ENCODE measurements at places on chromosomes 3 and 15.

DNA sequence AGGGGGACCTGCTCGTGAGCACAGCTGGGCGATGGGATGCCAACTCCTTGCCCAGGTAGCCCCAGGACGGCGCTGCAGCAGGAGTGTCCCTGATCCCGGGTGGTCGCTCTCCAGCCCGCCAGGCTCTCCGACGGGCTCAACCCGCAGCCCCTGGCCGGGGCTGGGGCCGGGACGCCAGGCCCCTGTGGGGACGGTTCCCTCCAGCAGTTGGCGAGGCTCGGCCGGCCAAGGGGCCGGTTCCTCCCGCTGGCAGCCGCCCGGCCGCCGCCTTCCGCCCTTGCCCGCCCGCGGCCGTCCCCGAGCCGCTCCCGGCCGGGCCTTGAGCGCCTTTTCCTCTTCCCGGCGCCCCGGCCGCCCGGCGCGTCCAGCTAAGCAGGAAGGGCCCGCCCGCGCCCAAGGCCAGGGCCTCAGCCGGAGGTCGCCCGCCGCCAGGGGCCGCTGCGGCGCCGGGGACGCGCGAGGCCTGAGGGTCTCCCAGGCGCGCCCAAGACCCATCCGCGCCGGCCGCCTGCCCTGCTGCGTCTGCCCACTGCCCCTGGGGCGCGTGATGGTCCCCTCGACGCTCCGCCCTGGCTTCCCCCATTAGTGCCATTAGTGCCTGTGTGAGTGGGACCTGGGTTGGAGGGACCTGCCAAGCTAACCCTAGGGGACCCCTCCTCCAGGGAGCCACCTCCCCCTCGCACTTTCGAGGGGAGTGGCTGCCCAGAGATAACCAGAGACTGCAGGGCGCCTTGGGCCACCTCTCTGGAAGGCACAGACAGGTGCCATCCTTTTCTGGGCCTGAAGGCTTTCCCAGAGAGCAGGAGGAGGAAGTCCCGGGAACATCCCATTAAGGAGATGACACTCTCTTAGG is 106.4 kb downstream of the FBLN2 start:
- DNase-seq, result no peak

DNA sequence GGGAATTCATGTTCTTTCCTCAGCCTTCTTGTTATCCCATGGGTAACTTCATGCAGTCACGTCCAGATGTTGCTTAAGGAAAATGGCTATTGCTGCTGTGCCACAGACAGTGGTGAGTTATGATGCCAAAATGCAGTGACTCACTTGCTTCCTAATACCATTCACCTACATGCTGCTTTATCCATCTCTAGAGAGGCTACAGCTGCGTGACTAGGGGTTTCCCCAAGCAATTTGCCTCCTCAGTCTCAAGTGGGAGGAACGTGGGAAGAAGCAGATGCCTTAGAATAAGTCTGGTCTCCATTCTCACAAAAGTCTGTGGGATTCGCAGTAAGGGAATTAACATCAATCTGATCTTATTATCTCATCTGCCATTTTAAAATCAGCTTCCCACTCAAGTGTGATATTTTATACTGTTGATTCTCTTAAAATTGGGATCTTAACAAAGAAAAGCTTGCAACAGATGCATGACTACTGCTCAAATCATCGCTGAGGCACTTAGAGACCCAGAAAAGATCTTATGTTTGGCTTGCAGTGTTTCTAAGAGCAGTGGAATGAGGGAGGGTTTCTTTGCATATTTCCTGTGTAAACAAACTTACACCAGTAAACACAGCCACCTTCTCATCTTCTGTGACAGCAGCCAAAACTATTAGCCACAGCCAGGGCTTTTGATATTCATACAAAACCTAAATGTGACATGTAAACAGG is 62.0 kb upstream of the ACP3 start:
- peak; percentile 60 for DNase-seq

GRCh38 chr3:187587076-187587475 is 83.1 kb downstream of the SST start:
- DNase-seq, result no peak

DNA sequence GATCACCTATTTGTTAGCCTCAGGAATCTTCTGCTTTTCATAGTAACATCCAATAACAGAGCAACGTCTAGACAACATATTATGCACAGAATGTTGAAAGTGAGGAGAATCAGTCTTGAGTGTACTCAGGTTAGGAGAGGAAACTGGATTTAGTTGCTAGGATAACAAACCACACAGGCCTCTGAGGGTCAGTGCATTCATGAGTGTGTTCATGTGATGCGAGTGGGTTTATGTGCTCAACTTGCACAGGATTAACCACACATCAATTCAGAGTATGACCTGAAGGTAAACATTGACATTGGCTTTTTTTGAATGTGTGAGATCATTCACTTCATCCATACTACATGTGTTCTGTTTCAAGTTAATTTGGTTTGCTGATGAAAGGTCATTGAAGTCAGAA is 287.6 kb downstream of the DIPK2A start:
- DNase-seq, result no peak

GRCh38 chr3:46297658-46298423 is 55.6 kb downstream of the CCR3 start:
- DNase-seq, result no peak

DNA sequence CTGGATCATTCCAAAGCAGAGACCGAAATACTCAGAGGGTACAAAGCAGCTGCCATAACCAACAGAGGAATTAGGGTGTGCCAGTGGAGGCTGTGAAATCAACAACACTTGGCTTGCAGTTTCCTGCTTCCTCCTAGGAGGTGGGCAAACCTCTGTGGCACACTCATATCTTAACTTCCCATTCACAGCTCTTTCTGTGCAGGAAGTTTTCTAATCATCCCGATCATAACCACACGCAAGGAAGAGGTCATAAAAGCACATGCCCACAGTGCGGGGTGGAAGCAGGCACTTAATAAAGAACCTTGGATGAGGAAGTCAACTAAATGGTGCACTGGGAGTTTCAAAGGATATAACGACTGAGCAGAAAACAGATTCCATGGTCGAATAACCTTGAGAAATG is 5.1 kb downstream of the SCAMP2 start:
- no peak for DNase-seq

DNA sequence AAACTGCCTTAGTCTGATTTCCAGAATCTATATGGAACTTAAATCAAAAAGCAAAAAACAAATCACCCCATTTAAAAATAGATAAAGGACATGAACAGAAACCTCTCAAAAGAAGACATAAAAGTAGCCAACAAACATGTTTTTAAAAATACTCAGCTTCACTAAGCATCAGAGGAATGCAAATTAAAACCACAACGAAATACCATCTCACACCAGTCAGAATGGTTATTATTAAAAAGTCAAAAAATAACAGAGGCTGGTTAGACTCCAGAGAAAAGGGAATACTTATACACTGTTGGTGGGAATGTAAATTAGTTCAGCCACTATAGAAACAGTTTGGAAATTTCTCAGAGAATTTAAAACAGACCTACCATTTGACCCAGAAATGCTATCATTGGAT is 367.9 kb downstream of the ZIC4 start:
- no peak for DNase-seq

GRCh38 chr15:80835336-80835735 is 56.2 kb downstream of the CEMIP start:
- DNase-seq, result no peak

DNA sequence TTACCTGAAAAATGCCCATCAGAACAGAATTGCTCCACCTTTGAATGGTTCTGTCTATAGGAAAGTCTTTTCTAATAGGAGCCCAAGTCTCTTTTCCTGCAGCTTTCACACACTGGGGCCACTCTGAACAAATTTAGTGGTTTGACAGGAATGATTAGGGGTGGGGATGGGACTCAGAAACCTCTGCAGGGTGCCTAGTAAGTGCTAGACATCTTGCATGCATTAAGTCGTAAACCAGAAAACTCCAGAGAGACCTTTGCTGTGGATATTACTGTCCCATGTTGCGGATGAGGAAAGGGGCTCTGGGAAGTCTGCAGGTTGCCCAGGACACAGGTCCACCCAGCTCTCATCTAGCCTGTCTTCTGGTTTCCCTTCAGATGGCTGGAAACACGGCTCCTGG is 189.7 kb downstream of the OPA1 start:
- DNase-seq, result no peak

GRCh38 chr3:122067214-122067550 is 12.0 kb downstream of the CD86 start:
- no peak for DNase-seq

Measured in NCI-H524 treated with DMSO at 0.1 percent for 48 hours (cell line).